ENCODE measurements at places on chromosomes 2 and 18.

- DNase-seq, result peak; percentile 61
Measured at GRCh38 chr2:111121828-111122630, 1.3 kb downstream of the BCL2L11 start.

DNA sequence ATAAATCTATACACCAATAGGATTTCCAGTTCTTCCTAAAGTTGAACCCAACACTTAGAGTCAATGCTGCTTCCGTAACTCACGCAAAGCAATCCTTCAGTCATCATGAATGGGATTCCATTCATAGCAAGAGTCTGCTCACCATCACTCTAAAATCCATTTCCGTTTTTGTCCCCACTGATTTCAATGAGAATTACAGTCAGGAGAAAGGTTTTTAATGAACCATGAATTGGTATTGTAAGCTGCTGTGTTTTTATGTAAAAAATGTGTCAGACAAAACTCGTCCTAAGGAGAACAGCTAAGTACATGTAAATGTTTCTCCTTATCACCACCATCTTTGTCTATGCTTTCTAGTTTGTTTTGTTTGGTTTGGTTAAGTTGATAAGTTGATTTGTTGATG, 391.5 kb downstream of the IRS1 start:
- no peak for DNase-seq

DNA sequence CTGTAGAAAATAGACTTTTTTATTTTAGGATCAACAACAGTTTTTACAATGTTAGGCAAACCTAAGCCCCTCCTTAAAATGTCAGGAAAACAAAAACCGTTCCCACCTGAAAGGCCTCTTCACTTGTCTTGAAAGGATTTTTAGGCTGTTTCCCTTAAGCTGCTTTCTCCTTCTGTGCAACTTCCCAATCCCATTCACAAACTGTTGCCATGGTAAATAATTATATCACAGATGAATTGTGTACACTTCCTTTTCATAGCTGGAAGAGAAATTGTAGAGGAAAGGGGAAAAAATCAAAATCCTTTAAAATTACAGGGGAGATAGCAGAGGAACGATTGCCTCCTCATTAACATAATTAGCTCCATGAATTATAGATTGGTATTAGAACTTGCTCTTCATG, 1488.0 kb upstream of the CELF4 start:
- no peak for DNase-seq

GRCh38 chr2:5519286-5519685, 172.9 kb upstream of the SOX11 start:
- DNase-seq, result no peak

- DNase-seq, result no peak
Measured at GRCh38 chr2:15914596-15915385, 25.6 kb upstream of the MYCN start.

GRCh38 chr2:168993538-168993937, 37.6 kb downstream of the ABCB11 start:
- no peak for DNase-seq

- peak; percentile 78 for DNase-seq
Measured at GRCh38 chr2:33291278-33292013, 185.0 kb upstream of the RASGRP3 start.

DNA sequence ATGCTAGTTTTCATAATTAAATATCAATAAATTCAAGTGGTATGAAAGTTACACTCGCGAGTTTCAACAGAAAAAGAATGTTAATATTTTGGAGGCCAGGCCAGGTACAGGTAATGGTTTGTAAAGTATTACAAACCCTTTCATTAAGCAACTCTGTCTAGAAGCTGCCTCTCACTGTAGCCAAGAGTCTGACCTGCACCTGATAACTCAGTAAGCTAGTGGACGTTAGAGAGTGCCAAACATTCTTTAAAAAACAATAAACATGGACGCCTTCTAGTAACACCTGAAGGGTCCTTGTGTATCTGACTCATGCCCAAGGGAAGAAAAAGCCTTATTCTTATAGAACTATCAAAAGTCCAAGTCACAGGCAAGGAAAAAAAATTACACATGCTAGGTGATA, 70.2 kb downstream of the MBD2 start:
- no peak for DNase-seq

Data from brain microvascular endothelial cell (primary cell).